Neural crest cell (in vitro differentiated cells): ENCODE measurements at places on chromosomes 1 and 21.

DNA sequence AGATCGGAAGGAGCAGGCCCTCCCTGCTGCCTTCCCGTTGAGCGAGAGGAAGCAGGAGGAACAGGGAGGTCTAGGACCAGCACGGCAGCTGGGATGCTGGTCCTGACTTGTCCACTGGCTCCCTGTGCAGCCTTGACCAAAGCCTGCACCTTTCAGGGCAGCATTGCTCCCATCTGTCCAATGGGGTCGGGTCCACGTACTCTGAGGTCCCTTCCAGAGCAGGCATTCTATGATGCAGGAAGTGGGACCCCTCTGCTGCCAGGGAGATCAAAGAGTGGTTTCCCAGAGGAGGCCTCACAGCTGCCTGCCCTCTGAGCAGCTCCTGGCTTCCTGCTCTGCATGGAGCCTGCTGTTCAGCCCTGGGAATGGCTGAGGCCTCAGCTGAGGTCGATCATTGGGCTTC is 21.7 kb upstream of the ZNF362 start:
- no peak for DNase-seq

- no peak for DNase-seq
These were observed 2.0 kb downstream of the KIAA0319L start for GRCh38 chr1:35555212-35555584.

GRCh38 chr1:186997877-186998276 is 169.1 kb downstream of the PLA2G4A start:
- DNase-seq: no peak

DNA sequence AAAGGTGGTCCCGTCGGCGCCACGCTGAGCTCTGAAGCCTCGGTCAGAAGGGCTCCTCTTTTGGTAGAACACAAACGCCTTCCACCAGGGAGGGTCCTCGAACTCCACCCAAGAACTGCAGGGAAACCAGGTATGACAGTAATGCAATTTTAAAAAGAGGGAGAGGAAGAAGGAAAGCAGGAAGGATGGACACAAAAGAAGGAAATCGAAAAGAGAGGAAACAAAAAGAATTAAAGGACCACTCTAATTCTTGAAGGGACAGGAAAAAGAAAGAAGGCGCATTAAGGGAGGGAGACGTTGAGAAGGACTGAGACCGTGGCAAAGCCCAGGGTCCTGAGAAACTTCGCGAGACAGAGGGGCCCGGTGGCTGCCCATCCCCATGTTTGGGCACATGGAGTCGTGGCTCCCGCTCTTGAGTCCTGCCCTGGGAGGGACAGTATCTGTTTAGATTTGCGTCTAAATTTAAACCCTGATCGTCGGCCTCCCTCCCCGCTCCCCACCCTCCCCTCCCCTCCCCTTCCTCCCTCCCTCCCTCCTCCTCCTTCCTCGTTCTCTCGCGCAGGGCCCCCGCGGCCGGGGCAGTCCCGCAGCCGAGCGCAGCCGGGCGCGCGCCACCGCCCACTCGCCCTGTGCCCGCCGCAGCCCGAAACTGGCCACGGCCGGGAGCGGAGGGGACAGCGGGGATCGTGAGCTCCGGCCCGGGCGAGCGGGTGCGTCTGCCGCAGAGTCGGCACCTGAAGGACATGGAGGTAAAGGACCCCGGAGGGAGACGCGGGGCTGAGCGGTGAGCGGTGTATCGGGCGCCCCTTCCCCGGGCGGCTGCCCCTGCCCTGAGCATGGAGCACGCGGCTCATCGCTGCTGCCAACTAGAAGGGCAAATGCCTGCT is at the start of gene RCSD1:
Gene RCSD1, plus strand, starts transcription at position 552 of the 887 bp plus-strand sequence. Its CDS starts 192 bp downstream, at position 744.
- no peak for DNase-seq

DNA sequence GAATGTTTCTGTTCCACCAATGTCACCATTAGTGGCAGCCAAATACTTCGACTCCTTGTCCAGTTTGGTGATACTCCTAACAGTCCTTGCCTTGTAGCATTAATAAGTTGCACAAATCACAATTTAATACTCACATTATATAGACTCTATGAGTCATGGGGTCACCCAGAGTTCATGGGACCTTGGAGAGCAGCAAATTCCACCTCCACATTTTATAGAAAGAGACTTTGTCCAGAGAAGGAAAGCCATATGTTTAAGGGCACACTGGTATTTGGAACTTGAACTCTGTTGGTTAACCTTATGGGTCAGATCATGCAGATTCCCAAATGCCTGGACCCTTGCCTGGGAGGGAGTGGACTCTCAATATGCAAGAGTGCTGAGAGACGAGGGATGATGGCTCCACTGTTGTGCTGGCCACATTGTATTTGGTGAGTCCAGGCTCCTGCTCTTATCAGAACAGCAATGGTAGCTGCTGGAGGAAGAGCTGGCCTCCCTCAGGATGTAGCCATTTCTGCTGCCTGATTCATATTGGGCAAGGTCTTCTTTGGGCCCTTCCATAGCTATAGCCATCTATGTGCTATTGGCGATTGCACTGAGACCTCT is 30.6 kb downstream of the DNAJC6 start:
- DNase-seq: no peak

DNA sequence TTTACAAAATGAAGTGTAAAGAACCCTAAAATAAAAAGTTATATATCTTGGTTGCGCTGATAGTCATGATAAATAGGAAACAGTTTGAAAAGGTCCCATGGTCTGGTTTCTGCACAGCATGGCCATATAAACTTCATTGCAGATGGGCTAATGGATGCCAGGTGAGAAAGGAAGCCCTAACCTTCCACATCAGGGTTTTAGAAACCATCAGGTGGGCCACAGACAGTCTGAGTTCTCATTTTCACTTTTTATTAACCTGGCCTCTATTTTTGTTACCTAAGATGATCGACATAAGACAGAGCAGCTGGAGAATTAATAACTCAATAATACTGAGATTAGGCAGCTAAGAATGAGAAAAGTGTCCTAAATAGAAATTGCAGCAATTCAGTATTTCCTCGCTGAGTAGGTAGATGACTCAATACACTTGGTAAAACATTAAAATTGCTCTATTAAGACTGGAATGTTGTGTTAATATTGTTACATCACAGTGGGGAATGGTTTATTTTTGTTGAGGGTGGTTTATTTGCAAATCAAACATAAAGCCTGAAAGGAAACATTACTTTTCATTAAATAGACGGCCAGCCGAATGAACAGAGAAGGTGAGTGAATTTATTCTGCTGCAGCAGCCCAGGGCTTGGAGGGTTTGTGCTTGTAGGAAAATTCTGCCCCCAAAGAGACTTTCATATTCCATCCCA is 21.1 kb downstream of the C1orf21 start:
- no peak for DNase-seq

DNA sequence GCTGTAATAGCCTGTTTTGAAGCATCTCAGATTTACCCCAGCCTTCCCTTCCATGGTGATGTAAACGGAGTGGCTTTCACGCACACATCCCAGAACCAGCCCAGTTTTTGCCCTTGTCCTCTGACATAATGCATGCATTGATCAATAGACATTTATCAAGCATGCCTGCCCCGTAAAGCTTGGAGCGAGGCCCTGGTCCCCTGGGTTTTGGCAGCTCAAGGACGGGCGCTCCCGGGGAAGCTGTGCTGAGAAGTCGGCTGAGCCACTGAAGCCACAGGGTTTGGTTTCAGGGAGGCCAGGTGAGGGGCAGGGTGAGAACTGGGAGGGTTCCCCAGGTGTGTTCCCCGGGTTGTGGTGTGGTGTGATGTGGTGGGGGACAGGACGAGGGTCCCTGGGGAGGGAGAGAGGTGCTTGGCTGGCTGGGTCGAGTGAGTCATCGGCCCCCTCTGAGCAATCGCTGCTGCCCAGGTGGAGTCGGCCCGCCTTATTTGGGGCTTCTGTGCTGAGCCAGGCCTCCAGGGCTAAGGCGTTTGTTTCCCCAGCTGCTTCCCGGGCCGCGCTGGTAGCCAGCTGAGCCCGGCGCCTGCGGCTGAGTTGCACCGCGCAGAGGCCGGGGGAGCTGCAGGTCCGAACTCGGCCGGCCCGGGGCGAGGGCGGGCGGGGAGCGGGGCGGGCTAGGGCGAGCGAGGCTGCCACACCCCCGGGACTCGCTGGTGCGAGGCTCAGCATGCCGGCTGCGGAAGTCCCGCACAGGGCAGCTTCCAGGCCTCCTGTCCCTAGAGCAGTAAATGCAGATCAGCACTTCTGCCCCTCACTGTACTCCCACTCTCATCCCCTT is 23.6 kb downstream of the ATP2B4 start:
- peak; percentile 39 for DNase-seq

GRCh38 chr21:16002874-16003466 is 273.2 kb downstream of the USP25 start:
- DNase-seq: no peak

DNA sequence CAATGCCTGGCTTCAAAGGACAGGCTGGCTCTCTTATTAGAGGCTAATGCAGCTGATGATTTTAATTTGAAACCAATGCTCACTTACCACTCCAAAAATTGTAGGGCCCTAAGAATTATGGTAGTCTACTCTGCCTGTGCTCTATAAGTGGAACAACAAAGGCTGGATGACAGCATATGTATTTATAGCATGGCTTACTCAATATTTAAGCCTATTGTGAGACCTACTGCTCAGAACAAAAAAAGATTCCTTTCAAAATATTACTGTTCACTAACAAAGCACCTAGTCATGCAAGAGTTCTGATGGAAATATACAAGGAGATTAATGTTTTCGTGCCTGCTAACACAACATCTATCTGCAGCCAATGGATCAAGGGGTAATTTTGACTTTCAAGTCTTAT is 73.8 kb upstream of the DUSP10 start:
- DNase-seq: no peak

- DNase-seq: no peak
These were observed 507.9 kb downstream of the TTLL7 start for GRCh38 chr1:83490988-83491387.

- no peak for DNase-seq
These were observed 552.3 kb downstream of the NUF2 start for GRCh38 chr1:163874070-163874469.
